Ascending aorta (tissue), 2 donors: ENCODE measurements at places on chromosomes 5 and 9. TPM values are rescaled to one million over a fixed set of nuclear protein-coding genes. Genes with fewer than 3 reads are reported as not detected.

DNA sequence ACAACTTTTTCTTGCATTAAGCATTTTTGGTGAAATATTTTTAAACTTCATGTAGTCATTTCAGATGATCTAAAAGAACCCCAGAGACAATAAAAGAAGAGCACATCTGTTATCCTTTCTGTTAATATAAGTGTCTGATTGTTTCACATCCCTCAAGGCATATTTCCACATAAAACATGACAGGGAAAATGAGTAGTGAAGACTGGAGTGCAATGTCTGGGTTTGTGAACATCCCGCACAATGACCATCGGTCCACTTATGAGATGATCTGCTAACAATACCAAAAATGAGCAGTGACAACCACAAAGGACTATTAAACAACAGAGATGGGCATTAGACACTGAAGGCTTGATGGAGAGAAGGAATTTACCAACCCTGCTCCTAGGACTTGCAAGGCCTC, 209.1 kb downstream of the NR2F1-AS1 start:
- no peaks in the 10 kb centered on the region for H3K4me1 ChIP-seq
- H3K27me3 ChIP-seq = no peaks in the 10 kb centered on the region
- H3K36me3 ChIP-seq = no peaks in the 10 kb centered on the region
- DNase-seq = no peak
- no peak overlapping the region for H3K27ac ChIP-seq

- H3K4me3 ChIP-seq = no peak overlapping the region
- no peak overlapping the region for H3K27ac ChIP-seq
- no peaks in the 10 kb centered on the region for H3K36me3 ChIP-seq
These were observed 94.6 kb upstream of the KLF4 start for GRCh38 chr9:107584186-107584585.

- H3K27ac ChIP-seq = no peak overlapping the region
- H3K4me3 ChIP-seq = no peak overlapping the region
- no peaks in the 10 kb centered on the region for H3K4me1 ChIP-seq
- no peak for DNase-seq
- no peaks in the 10 kb centered on the region for H3K27me3 ChIP-seq
These were observed 212.3 kb downstream of the DOCK8 start for GRCh38 chr9:426976-427375.

DNA sequence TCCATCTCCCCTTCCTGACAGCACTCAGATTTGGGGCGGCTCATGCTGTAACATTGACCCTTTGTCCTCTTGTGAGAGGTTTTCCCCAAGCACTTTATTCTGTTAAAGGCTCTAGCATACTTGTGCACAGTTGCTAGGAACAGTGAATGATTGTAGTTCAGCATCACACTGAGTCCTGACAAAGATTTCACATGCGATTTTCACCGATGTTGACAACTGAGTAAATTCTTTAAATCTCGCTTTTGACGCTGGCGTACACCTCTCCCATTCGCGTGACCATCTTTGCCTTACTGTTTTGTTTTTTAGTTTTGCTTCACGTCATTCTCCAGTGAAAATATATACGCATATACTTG, 780 bp downstream of the CDC37L1 start:
- DNase-seq = no peak
- H3K36me3 ChIP-seq = peaks cover under 1% of the 10 kb centered on the region

GRCh38 chr9:124429530-124429867, 14.3 kb upstream of the PSMB7 start:
- no peak for DNase-seq
- H3K4me3 ChIP-seq = no peak overlapping the region
- no peaks in the 10 kb centered on the region for H3K4me1 ChIP-seq
- H3K36me3 ChIP-seq = no peaks in the 10 kb centered on the region

- DNase-seq = no peak
- no peak overlapping the region for H3K27ac ChIP-seq
- H3K27me3 ChIP-seq = no peaks in the 10 kb centered on the region
These were observed 215.8 kb downstream of the MELK start for GRCh38 chr9:36788534-36788933.

DNA sequence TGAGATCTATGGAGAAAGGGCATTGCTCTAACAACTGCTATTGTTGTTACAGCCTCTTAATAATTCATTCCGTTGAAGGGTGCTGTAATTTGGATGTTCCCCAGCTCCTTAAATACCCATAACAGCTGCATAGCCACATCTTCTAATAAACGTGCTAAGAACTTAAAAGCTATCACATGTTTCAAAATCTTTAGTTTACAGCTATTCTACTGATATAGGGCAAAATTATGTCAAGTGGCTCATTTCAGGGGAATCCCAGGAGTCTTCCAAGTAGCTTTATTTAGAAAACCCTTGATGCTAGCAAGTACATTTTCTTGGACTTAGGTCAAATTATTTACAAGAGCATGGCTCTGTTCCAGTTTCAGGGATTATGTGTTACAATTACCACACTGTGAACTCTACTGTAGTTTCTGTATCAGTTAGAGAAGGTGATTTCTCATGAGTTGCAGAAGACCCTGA, 990.4 kb upstream of the ACO1 start:
- no peak overlapping the region for H3K4me3 ChIP-seq
- no peak for DNase-seq
- H3K27me3 ChIP-seq = no peaks in the 10 kb centered on the region
- H3K27ac ChIP-seq = no peak overlapping the region
- H3K4me1 ChIP-seq = no peaks in the 10 kb centered on the region
- no peaks in the 10 kb centered on the region for H3K36me3 ChIP-seq

PCDHB14 gene
- total RNA-seq = 10.6 TPM

DNAH5 gene
- total RNA-seq = under 0.01 TPM

NUTM2G gene
- total RNA-seq = not detected

G3BP1 gene
- total RNA-seq = 138 TPM

SERF1B gene
- 13.6 TPM for total RNA-seq

PCDHB1 gene
- not detected for total RNA-seq

LEAP2 gene
- 0.21 TPM for total RNA-seq
